Activated CD4-positive, CD25-positive, alpha-beta regulatory T cell (primary cell): ENCODE measurements at places on chromosomes 11 and 22.

- no peak for DNase-seq
These were observed 213.7 kb downstream of the BARX2 start for GRCh38 chr11:129589190-129589860.

GRCh38 chr11:117529816-117530215, 202.2 kb downstream of the CEP164 start:
- DNase-seq: no peak

- DNase-seq: no peak
These were observed 20.7 kb downstream of the ATG16L2 start for GRCh38 chr11:72834905-72835304.

GRCh38 chr11:117823946-117824420, 561 bp downstream of the FXYD2 start:
- no peak for DNase-seq

DNA sequence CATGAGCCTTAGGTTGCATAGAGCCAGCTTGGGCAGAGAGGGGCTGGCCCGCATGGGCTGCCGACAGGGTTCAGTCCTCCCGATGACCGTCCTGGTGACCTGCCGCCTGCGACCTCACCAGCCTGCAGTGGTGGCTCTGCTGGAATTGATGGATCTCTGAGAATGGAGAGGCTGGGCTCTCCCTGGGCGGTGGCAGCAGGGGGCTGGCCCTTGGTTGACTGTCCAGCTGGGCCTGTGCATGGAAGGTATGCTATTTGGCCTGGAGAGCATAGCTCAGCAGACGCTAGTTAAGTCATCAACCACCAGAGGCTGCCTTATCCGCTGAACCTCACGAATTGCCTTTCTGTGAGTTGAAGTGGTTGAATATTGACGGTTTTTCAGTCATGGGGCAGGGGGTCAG, 19.7 kb downstream of the GRAMD4 start:
- no peak for DNase-seq

GRCh38 chr22:19483481-19484244, 3.9 kb downstream of the CDC45 start:
- DNase-seq: no peak

GRCh38 chr11:35588627-35589026, 29.6 kb upstream of the FJX1 start:
- no peak for DNase-seq

DNA sequence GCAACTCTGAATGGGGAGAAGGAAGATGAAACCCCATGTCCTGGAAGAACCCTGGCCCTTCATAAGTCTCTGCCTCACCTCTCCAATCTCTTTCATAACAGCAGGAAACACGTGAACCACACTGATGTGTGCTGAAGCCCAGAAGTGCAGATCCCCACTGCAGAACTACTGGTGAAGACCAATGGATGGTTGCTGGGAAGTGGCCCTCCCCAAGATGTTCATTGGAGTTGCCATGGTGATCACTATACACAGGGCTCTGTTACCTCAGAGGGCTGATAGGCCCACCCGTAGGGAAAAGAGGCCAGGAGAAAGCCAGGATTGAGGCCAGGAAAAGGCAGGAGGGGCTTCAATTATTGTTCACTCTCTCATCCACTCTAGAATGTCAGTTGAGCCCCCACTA, 11.6 kb downstream of the TST start:
- no peak for DNase-seq

DNA sequence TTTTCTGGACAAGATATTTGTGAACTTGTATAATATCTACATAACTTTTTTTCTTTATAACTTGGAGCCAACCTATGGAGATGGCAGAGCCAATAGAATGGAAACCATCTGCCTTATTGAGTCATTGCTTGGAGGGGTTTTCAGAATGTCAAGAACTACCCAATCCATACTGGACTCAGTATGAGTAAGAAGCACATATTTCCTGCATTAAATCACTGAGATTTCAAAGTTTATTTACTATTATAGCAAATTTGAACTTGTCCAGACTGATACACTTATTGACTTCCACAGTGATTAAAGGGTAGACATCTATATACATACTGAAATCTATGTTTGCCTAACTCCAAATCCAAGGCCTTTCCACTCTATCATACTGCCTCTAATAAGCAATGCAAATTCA, 704.0 kb downstream of the KCNA4 start:
- no peak for DNase-seq

- DNase-seq: peak; percentile 28
These were observed at the start of gene SH3BP1 for GRCh38 chr22:37639070-37639760. Gene SH3BP1 (plus strand): TSS chr22:37639669. CDS start chr22:37639788, 119 bp downstream.

- no peak for DNase-seq
These were observed 42.2 kb downstream of the BIRC2 start for GRCh38 chr11:102389253-102389652.

GRCh38 chr22:38418589-38418988, 36.4 kb downstream of the KCNJ4 start:
- no peak for DNase-seq

DNA sequence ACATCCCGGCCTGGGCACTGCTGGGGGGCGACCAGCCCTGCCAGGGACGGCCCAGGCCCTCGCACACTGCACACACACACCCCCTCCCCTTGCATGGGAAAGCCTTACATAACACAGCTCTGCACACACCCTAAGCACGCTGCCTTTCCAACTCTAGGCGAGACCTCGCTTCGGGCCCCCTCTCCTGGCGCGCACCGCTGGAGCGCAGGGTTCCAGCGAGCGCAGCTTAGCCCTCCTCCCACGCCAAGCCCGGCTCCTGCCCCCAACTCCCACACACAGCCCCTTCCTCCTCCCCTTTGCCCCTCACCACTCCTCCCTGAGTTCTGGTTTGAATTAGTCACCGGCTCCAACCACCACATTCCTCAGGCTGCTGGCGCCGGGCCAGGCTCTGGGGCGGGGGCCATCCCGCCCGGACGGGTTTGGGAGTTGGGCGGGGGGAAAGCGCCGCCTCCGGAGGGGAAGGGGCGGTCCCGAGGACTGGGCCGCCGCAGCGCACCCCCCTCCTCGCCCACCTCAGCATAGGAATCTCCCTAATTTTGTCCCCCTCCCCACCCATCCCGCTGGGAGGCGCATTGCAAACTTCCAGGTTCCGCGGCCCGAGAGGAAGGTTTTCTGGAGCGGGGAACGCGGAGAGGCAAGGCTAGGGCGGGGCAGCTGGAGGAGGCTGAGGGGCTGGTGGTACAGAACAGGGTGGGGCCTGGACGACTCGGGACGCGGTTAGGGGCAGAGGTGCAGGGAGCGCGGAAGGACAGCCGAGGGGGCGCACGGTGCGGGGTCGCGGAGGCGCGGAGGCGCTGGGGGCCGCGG, 966 bp downstream of the AHNAK start:
- no peak for DNase-seq

- DNase-seq: no peak
These were observed 25.4 kb downstream of the YPEL1 start for GRCh38 chr22:21710156-21710555.

GRCh38 chr11:126751242-126751641, 249.3 kb downstream of the KIRREL3 start:
- DNase-seq: no peak

DNA sequence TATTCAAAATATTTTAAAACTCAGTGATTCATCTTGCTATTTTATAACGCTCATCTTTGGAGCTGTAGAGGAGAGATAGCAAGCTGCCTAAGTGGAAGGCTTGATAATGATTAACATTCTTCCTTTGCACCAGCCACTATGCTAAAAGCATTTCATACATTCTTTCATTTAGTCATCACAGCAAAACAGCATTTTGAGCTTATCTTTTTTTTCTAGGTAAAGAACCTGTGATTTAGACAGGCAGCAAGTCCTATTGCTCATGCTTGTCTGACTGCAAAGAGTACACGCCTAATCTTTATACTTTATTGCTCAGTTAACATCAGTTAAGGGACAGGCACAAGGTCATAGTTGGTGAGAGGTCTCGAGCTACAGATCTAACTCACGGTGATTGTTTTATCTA, 713.1 kb upstream of the ARHGAP42 start:
- DNase-seq: no peak

- DNase-seq: no peak
These were observed 285.9 kb downstream of the TBC1D22A start for GRCh38 chr22:47048123-47049077.

DNA sequence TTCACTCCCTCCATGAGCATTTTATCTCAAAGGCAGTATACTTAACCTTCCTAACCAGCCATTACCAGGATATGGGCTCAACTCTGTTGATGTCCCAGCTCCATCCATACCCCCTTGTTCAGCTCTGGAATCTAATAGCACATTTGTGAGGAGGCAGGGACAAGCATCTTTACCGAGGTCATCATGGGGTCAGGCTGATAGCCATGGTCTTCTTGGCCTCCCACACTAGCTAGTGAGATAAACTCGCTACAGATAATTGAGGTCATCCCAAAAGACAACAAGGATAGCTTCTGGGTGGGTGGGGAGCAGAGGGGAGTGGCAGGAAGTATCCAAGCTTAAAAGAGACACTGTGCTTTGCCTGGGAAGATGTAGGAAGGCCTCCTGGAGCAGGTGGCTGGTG, 141.6 kb upstream of the RASSF10 start:
- no peak for DNase-seq

DNA sequence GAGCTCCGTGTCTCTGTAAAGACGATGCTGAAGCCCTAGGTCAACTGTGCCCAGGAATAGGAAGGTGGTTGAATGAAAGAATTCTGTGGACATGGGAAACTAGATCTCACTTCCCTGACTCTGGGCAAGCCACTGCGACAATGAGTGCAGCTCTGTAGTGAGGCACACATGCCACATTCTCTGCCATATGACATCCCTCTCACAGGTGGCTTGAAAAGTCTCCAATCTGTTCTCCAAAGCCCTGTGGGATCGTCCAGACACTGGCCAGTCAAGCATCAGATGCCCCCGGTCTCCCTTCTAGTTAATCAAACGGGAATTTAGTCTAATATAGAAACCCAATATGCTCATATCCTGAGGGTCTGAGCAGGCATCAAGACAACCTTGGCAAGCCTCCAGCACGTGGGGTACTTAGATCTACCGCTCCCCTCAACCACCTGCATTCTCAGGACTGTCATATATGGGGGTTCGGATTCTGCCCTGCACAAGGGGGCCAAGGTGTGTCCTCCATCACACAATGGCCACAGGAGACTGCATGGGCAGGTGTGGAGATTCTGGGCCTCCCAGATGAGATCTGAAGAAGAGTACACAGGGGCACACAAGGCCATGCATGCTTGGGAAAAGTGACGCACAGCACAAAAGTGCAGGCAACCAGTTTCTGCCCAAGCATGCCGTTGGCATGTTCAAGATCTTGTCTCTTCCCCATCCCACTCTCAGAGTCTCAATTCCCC, 11.9 kb downstream of the DKK3 start:
- no peak for DNase-seq

DNA sequence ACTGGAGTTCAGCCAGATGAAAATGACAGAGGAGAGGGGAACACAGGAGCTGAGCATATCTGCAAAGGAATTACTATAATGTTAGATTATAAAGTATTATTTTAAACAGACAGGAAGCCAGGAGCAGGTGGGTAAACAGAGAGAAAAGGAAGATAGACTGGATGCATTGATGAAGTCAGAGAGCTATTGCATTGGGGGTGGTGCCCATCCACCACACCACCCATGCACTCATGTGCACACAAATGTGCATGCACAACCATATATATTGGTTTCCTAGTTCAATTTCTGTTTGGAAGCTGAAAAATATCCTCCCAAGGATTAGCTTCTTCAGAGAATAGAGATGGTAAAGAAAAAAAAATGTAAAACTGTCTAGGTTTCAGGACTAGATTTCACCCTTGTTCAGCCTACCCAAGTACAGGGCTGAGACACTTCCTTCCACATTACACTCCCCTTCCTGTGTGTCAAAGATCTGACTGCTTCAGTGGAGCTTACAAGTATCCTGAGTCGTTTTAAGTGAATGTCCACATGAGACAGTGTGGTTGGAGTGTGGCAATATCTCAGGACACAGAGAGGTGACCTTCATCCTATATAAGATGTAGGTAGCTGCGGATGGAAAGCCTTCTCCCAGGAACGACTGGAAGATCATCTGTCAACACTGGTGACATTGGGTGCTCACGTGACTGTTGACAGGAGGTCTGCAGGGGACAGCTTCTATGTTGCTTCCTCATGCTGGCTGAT, 12.2 kb upstream of the SMPD1 start:
- DNase-seq: no peak

DNA sequence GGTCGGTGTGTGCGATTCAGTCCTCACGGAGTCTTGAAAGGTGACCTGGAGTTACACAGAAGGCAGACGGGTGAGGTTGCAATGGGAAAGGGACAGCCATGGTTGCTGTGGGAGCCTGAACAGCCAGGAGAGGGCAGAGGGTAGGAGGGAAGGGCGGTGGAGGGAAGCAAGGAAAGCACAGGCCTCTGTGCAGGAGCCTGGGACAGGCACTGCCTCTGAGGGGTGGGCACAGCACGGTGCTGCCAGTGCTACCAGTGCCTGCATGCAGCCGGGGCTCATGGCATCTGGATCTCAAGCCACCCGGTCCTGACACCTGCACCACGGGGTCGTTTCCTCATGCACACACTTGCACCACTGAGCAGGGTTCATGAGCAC, 401.0 kb downstream of the TBC1D22A start:
- DNase-seq: no peak

DNA sequence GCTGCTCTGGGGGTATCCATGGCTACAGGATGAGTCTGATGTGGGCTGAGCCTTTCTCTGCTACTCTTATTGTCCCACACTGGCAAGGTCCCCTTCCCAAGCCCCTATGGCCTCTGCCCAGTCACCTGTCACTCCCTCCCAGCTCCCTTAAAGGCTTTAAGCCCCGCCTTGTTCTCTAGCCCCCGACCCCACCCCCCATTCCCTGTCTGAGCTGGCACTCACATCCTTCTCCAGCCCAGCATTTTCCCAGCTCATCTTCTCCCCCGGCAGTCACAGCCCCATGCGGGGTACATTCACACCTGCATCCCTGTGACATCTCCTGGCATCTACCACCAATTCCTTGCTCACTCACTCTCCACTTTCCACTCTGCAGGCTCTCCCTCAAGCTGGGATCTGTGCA, 4.3 kb downstream of the MTFP1 start:
- no peak for DNase-seq
